ENCODE measurements at places on chromosomes 4 and X.

GRCh38 chrX:8773117-8773516, 28.1 kb downstream of the FAM9A start:
- DNase-seq: no peak

GRCh38 chr4:185112104-185112503, 31.0 kb upstream of the SLC25A4 start:
- no peak for DNase-seq

GRCh38 chrX:119698845-119699244, 5.9 kb upstream of the SEPTIN6 start:
- no peak for DNase-seq

DNA sequence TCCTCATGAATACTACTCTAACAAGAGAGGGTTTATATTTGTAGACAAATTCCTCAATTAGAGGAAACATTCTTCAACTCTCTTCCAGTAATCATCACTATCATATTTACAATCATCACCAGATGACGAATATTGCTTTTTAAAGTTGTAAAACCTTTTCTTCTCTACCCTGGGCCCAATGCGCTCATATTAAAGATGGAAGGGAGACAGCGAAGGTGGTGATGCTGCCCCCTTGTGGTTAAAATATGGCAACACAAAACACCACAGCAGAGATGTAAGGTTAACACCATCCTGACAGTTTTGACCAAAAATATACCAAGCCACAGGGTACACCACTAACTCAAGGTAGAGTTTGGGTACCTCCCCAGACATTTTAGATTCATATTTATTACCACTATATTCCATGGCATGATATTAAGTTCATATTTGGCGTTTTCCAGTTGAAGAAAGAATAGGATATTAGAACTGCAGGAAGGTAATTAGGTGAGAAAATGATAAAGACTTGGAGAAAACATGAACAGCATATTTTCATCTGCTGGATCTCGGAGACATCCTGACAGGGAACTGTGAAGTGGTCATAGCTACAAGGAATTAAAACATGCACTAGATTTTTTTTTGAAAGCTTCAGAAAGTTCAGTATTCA, 72.8 kb downstream of the SLC9A7 start:
- peak; percentile 6 for DNase-seq

GRCh38 chr4:53734584-53735353, 143.5 kb upstream of the LNX1 start:
- no peak for DNase-seq

DNA sequence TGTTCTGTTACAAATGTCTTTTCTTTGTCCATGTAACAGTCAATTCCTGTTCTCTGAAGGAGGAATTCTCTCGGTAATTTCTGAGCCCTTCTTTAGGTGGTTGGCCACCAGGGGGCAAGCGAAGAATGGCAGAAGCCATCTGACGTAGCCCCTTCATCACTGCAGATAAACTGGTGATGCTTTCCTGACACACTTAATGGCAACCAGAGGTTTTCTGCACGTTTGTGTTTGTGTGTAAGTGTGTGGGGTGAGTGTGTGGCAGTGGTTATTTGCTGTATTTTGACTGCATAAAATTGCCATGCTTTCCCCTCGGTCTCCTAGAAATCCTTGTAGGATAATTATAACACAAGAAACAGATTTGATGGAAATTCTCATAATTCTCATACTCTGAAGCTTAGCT, 64.8 kb upstream of the STOX2 start:
- DNase-seq: peak; percentile 25

- DNase-seq: no peak
Measured at GRCh38 chr4:182827166-182827565, 90.0 kb downstream of the DCTD start.

DNA sequence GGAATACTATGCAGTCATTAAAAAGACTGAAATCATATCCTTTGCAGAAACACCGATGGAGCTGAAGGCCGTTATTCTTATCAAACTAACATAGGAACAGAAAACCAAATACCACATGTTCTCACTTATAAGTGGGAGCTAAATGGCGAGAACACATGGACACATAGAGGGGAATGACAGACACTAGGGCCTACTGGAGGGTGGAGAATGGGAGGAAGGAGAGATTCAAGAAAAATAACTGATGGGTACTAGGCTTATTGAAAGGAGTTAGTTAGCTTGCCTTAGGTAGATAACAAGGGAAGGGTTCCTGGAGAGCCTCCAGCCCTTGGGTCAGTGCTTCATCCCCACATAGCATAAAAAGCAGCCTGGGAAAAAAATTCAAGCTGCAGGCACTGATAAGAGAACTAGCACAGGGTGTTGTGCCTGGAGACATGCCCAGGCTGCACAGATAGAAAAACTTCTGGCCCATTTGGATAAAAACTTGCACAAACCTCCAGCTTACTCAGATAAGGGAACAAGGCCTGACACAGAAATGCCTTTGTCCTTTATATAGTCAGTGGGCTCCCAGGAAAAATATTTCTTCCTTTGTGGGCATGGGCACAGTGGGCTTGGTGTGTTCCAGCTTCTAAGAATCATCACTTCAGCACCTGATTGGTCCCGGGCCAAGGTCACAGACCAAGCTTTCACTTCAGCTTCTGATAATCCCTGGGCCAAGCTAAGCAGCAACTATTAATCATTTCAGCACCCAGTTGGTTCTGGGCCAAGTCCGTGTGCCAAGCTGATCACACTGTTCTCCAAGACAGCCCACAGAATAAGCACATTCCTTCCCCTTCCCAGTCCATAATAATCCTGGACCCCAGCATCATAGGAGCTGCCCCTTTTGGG, 23.1 kb upstream of the PWWP3B start:
- DNase-seq: no peak

DNA sequence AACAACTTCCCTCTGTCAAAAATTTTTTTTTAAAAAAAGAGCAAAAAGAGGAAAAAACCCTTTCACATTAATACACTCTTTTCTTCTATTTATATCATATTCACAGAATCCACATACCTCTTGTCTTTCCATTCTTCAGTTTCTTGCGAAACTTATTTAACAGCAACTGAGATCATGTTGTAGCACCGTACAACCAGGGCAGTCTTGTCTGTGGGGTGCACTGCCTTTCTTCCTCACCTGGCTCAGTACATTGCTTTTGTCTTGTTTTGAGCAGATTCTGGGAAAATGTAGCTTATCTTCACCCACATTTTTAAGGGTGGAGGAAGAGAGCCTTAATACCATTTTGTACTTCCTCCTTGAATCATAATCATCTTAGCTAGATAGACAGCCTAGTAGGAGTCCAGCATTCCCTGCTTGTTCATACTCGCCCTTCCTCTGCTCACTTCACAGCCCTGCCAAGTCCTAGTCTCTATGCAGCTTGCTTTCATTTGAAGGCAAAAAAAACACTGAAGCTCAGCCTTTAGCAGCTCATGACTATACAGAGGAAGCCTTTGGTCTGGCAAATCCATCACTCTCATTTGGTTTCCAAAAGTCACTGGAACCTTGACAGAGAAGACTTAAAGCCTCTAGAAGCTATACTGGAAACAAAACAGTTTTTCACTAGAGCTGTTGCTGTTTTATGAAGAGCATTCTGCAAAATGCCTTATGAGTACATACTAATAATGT, 140.6 kb upstream of the BANK1 start:
- no peak for DNase-seq
